ENCODE measurements at places on chromosomes 3 and 15.

GRCh38 chr3:105837143-105837740 is 31.6 kb downstream of the CBLB start:
- no peak for DNase-seq

DNA sequence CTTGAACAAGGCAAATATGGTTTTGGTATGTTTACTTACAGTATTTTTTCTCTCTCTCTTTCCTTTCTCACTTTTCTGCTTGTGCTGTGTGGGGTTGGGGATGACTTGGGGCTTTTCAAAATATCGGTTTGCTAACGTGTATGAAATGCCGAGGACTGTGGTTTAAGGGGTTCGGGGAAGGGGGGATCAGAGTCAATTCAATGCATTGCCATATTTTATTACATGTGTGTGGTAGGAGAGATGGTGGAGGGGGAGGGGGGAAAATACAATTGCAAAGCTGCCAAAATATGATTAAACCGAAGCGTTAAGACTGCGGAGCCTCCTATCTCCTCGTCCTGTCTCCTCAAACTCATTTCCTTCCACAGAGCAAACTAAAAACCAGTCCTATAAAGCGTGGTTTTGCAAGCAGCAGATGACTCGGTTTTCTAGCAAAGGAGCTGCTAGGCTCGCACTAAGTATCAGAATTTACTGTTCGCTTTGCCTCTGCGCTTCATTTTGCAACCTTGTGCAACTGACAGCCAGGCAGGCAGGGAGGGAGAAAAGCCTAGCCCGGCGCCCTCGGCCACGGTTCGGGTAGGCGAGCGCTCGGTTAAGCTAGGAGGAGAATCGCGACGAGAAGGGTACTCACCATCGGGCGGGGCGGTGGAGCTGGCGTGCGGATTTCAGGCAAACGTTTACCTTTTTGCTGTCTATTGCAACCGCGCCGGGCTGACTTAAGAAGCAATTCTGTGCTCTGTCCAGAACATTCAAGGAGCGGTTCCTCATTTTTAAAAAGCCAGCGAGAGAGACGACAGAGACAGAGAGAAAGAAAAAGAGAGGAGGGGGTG is 4.0 kb upstream of the NR2F2 start:
- DNase-seq, result no peak

- no peak for DNase-seq
Measured at GRCh38 chr15:74830868-74831267, 4.4 kb downstream of the CPLX3 start.

DNA sequence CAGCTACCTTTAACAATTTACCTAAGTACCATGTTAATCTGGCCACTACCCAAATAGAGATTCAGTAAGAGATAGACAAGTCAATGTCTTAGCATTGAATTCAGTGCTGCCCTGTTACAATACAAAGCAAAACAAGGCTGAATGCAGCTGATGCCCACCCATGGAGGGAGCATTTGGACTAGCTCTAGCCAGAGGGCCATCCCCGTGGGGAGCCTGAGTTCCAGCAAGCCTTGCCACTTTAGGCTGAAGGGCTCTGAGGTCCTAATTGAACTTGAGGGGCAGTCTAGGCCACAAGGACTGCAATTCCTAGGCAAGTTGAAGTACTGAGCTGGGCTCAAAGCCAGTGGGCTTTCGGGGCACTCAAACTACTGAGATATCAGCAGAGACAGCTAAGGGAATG is 265.9 kb downstream of the EFHB start:
- DNase-seq, result no peak

GRCh38 chr15:85772668-85773067 is 22.1 kb downstream of the KLHL25 start:
- DNase-seq, result no peak

DNA sequence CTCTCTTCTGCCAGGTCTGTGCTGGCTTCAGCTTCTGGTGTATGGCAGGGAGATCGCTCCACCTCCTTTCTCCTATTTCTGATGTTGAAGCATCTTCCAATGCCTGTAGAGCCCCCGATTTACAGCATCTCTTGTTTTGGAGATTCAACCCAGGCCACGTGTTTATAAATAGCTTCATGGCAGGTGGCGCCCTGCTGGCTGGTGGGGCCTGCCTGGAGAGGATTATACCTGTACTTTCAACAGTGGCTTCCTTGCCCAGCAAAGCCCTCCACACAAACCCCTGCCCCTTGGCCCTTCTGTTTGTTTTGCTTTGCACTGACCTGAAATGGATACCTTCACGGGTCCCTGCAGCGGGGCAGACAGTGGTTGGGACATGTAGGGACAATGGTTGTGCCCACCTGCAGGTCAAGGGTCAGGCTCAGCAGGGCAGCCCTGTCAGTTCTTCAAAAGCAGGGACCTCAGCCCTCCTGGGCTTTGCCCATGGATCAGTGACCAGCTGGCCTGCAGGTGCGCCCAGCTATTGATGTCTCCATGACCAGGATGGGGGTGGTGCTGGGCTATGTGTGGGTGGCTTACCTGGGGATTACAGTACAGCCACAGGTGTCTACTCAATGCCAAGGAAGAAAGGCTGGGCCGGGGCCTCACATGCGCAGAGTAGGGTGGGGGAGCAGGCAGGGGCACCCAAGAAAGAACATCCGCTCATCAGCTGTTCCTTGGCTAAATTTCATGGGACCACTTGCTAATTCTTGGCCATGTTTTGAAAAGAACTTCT is 112.7 kb upstream of the PRR23C start:
- DNase-seq, result no peak

DNA sequence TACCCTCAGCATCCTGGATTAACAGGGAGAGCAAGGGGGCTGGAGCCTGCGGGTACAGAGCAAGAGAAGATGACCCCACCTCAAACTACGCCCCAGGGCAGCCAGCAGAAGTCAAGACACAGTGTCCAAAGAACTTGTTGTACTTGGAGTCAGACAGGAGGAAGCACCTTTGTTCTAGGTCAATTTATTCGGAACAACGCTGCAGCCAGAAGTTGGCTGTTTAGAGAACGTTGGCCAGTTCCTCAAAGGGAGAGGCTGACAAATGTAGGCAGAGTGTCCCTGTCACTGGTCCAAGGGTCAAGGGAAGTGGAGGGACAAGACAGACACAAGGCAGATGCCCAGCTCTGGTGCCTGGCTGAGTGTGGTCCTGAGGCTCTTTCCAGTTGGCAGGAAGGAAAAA is 32.1 kb upstream of the PIAS1 start:
- DNase-seq, result no peak
